ENCODE measurements at places on chromosomes 5 and 9.
A peak's percentile ranks its signal among the peaks of the same experiment; 100 is the strongest.

GRCh38 chr9:4967523-4967922 is 17.5 kb upstream of the JAK2 start:
- DNase-seq: peak; percentile 17

GRCh38 chr5:173859408-173860159 is 28.6 kb upstream of the CPEB4 start:
- DNase-seq: no peak

DNA sequence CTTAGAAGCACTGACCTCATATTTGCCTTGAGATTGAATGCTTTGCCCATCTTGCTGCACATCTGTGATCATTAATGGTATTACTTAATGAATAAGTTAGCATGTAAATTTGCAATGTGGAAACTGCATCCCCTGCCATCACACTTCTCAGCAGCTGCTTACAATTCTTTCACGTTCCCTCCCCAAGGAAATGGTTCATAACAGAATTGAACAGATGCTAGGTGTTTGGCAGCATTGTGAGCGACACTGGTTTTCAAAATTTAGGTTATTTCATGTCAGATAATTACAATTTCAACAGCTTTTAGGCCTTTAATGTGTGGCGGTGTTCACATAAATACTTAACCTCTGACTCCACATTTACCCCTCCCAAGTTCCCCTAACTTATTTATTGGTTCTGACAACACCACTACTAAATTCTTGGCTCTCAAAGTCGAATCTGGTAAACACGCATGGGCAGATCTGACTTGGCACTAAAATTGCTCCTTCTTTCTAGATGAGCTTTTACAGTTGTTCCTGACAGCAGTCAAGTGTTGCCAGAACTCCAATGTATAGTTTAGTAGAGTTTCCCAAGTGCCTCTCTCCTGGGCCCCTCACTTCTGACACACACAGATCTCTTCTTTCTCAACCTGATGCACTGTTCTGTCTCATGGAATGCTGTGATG is 46.8 kb downstream of the SLC1A3 start:
- no peak for DNase-seq

GRCh38 chr9:79362100-79363081 is 209.4 kb upstream of the TLE4 start:
- DNase-seq: peak; percentile 52

DNA sequence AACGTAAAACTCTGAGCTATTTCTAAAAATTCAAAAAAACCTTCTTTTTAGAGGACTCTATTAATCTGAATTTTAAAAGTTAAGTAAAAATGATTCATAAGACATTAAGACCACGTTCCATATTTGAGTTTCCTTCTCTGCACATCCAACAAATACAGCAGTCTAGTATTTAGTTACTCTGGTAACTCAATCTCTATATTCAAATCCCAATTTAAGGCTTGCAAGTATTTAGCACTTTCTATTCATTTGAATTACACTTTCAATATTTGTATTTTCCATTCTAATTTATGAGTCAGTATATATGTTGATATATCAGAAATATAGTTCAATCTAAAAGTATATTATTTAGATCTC is 17.7 kb downstream of the RFX3 start:
- no peak for DNase-seq

- no peak for DNase-seq
Measured at GRCh38 chr5:39758426-39758825, 333.6 kb upstream of the DAB2 start.

- DNase-seq: no peak
Measured at GRCh38 chr9:113708821-113709713, 167.0 kb upstream of the ZNF618 start.

DNA sequence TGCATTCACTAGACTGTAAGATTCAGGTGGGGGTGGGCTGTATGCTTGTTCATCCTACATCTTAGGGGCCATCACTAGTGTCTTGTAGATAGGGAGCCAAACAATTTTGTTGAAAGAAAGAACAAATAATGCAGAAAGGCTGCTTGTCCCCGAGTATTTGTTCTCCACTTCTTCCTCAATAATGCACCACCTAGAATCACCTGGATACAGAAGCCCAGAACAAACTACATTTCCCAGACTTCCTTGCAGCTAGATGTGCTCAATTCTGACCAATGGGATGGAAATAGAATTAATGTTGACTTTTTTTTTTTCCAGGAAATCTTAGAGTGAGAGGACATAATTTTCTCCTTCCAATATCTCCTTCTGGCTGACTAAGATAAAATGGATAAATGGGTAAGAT is 38.9 kb upstream of the TNFSF8 start:
- no peak for DNase-seq

GRCh38 chr9:90021216-90021906 is 416.5 kb downstream of the GADD45G start:
- DNase-seq: no peak

DNA sequence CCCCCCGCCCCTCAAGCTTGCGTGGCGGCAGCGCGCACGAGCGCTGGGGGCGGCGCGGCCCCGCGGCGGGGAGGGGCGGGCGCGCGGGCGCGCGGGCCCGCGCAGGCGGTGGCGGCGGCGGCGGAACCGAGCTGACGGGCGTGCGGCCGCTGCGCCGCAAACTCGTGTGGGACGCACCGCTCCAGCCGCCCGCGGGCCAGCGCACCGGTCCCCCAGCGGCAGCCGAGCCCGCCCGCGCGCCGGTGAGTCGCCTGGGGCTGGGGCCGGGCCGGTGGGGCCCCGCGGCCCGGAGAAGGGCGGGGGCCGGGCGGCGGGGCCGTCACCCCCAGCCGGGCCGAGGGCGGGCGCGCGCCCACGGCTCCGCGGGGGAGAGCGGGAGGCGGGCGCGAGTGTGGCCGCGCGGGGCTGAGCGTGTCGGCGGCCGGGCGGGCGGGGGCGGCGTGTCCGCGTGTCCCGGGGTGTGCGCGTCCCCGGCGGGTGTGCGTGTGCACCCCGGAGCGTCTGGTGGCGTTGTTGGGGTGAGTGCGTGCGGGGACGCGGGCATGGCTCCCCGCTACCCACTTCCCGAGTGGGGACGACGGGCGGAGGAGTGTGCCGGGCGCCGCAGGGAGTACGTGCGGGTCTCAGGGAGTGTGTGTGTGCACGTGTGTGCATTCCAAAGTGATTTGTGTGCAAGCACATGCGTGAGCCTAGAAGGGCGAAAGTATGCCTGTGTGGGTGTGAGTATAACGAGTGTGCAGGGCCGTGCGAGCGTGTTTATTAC is at the start of gene NEK6:
NEK6 (plus strand) TSS at position 106 of the 763 bp plus-strand sequence. CDS start 44,016 bp downstream, outside the sequence.
- peak; percentile 66 for DNase-seq

- DNase-seq: no peak
Measured at GRCh38 chr9:106577121-106577520, 285.8 kb upstream of the ZNF462 start.

- peak; percentile 80 for DNase-seq
Measured at GRCh38 chr9:110623462-110624025, 44.0 kb upstream of the SVEP1 start.

GRCh38 chr5:663436-664342 is 29.5 kb downstream of the TPPP start:
- DNase-seq: no peak

DNA sequence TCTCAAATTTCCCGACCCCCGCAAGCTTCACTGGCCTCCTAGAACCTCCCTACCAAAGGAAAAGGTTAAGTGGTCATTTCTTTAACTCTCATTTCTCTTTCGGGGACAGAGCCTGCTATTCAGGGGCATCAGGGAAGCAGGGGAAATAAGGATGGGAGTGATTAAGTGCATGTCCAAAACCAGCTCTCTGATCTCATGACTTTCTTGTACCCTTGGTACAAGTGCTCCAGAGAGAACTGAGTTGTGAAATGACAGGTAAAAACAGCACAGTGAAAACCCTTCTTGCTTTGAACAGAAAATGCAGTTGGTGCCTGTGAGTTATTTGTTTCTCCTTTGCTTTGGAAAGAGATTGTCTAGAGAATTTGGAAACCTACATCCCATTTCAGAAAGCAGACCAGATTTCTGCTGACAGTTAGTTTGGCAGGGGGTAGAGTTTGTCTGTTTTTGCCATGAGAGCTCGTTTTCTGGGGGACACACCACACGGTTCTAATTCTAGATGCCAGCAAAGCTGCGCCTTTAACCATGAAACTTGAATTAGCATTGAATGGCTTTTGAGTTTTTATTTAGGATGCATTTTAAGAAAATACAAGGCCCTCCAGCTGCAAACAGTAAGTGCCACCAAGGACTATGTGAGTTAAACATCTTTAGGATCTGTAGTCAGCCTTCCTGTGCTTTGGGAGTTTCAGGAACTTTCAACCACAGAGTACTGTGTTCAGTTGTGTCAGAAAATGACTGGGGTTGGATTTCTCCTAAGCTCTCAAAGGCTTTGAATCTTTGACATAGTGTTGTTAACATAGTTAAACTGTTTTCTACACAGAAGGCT is 161.7 kb upstream of the LHFPL2 start:
- DNase-seq: no peak

GRCh38 chr5:180121826-180122413 is 50.4 kb upstream of the RNF130 start:
- DNase-seq: no peak

GRCh38 chr9:21357479-21358460 is 7.1 kb upstream of the IFNA6 start:
- DNase-seq: peak; percentile 31

GRCh38 chr9:95044731-95045508 is 272.6 kb downstream of the FANCC start:
- peak; percentile 20 for DNase-seq

DNA sequence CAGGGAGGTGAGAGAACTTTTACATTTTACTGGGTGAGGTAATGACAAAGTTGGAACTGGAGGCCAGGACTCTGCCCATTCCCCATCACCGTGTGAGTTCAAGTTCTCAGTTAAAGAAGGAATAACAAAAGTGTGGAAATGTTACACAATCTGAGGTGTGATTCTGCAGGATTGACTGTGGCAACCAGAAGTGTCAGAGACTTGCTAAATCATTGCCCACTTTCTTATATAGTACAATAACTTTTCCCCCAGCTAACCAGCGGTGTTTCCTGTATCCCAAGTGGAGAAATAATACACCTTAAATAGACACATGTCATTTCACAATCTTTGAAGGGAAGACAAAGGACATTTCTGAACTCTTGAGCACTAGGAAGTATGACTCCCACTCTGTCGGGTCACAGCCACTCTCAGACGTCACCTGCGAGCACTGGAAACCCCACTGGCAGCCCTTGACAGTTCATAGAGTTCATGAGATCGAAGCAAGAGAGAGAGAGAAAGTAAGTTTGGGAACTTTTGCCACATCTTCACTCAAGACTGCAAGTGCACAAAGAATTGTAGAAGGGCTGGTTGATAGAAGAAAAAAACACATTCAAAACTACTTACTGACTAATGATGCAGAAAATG is 28.4 kb downstream of the PAX5 start:
- DNase-seq: no peak

- peak; percentile 84 for DNase-seq
Measured at GRCh38 chr9:34457266-34458012, 931 bp downstream of the FAM219A start.

DNA sequence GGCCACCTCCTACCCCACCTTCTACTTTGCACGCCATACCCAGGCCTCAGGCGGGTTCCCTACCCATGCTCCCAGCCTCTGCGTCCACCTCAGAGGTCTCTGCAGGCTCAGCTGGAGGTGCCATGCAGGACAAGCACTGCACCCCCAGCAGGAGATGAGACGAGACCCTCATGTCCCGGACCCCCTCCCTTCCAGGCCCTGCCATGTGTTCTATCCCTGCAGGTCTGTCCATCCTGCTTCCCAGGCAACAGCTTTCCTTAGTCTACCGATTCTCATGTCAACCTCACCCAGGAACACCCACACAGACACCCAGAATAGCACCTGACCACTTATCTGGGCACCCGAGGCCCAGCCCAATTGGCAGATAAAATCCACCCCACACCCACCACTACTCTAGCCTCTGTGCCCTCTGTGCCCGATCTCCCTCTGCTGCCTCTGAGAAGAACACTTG is 52.1 kb downstream of the SEMA4D start:
- no peak for DNase-seq

GRCh38 chr9:126833710-126834345 is 26.6 kb upstream of the ZBTB34 start:
- no peak for DNase-seq

- DNase-seq: no peak
Measured at GRCh38 chr5:172683645-172684471, 42.8 kb downstream of the NEURL1B start.

GRCh38 chr9:128375865-128376264 is 4.7 kb downstream of the URM1 start:
- peak; percentile 21 for DNase-seq

DNA sequence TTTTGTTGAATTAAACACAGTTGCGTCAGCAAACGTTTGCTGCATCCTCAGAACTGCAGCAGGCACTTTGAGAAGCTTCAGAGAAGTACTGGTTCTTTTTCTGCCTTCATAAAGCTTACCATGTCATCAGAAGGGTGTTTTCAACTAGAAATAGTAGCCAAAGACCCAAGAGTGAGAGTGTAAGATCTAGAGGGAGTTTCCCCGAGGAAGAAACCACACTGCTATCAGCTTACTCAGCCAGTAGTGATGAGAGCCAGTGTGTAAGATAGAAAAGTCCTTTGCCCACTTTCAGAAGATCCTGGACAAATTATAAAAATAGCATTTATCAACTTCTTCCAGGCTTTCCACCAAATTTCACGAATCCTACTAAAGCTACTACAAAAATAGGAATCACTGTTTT is 154.5 kb downstream of the PAPPA start:
- no peak for DNase-seq

GRCh38 chr5:53463909-53464621 is 16.4 kb upstream of the FST start:
- no peak for DNase-seq

DNA sequence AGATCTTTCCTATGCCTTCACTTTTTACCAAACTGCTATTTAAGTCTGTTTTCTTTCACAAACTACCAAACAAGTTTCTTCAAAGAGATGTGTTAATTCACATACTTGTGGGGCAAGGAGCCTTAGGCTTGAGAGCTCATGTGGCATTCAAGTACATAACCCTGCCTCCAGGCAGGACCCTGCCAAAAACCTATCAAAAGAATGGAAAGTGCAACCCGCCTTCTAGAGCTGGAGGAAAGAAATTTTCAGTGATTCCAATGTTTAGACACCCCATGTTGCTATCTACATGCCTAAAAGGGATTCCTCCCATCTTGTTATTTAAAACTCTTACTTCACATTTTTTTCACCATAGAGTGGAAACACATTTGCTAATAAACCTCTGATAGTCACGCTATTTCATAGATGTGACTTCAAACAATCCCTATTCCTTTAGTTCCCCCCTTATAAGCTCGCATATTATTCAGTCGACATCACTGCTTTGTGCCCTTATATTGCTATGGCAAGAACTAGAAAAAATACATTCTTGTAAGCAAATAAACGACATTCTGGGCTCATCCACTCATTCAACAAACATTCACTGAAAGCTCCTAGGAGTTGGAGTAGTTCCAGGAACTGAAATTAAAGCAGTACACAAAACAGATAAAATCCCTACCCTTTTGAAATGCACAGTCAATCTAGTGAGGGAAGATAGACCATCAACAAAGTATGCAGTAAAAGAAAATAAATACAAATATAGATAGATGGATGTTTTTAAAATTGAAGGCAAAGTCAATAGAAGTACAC is 518.1 kb downstream of the ELAVL2 start:
- DNase-seq: no peak

DNA sequence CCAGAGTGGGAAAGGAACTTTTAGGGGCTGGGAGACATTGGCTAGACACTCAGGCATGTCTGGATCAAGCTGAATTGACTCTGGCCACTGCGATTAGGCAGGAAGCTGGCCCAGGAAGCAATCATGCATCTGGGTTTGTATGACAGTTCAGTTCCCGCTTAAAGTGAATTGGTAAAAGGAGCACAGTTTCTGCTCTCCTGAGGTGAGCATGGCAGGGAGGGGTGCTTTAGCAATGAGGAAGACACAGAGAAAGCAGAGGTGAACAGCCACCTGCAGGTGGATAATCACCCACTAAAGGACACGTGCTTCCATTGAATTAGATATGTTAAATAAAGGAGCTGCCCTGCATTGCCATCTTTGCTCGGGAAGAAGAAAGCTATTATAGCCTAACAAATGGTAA is 248.1 kb upstream of the MAP3K1 start:
- DNase-seq: no peak

All from ELR (cell line).